ENCODE measurements at places on chromosomes 3 and 15.

- no peak for DNase-seq
Observed at GRCh38 chr15:99442252-99442897, 123.4 kb upstream of the MEF2A start.

- peak; percentile 25 for DNase-seq
Observed at GRCh38 chr3:81339040-81339845, 422.2 kb downstream of the GBE1 start.

- DNase-seq, result no peak
Observed at GRCh38 chr3:73422571-73422970, 202.2 kb downstream of the PDZRN3 start.

DNA sequence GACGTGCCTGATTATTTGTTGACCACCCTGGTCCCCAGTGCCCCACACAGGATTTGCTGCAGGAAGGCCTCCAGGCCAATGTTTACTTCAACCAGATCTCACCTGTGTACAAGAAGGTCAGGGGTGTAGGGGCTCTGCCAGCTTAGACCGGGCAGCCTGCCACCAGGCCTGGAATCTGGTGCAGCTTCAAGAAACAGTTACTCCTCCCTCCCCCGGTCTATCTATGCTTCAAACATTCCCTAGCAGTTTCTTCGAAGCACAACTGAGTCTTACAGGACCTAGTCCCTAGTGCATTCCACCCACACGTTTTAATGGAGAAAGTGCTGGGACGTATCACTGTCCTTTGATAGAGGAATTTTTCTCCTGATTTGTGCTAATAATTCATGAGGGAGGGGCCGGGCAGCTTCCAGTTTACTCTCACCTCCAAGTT, 8.0 kb downstream of the SH3BP5 start:
- no peak for DNase-seq

DNA sequence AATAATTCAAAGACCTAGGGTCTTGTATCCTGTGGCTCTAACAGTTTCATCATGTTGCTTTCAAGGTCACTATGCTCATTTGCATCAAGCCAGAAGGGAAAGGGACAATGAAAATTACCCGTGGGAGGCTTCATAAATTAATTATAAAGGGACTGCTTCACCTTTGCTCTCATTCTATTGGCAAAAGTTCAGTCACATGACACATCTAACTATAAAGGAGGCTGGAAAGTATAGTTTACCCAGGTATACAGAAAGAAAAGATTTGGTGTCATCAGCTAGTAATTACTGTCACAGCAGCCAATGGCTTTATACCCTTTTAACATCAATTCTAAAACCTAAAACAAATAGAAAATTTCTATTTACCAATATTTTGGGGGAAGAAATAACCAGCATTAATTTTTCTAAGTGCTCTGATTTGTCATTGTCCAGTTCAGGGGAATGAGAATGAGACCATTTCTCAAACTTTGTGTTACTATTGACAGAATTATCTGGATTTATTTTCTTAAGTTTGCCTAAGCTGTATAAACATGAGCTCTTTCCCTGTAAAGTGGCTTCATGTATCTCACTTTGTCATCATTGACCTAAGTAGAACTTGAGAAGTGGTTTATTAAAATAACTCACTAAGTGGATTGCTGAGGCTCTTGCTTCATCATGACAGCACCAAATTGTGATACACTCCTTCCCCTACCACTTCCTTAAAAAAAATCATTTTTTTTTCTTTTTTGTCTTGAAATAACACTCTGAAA, 257.7 kb upstream of the PEX5L start:
- DNase-seq, result peak; percentile 46

DNA sequence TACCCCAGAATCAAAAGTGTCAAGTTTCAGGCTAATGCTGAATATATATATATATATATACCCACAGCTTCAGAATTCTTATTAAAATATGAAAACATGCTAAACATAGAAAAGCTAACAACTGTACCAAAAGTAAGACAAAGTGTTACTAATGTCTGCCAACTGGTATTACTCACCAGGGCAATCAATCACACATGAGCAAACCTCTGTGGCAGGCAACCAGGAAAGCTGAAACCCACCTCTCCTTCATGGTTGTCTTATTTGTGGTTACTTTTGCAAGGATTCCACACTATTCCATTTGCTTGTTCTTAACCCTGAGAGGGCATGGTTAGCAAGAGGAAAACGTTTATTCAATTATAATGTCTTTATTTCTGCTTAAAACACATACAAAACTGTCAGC, 512.3 kb upstream of the MDFIC2 start:
- no peak for DNase-seq

- peak; percentile 25 for DNase-seq
Observed at GRCh38 chr3:127970966-127971592, 56.0 kb downstream of the KBTBD12 start.

DNA sequence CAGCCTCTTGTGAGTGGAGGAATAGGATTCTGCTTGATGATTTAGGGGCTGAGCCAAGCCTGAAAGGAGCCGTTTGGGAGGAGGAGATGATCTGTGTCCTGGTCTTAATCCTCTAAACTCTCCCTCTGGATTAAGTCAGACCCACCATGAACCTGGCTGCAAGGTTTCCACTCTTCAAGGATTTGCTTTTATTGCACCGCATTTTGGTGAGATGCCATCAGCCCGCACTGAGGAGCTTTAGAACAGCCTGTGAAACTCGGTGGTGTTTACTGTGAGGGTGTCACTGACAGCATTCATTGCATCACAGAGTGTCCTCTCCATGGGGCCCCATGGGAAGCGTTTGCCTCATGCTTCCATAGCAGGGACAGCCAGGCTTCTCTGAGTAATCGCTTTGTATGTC, 59.2 kb downstream of the EPHB1 start:
- DNase-seq, result no peak

- DNase-seq, result peak; percentile 29
Observed at GRCh38 chr3:140186421-140186920, 251.5 kb downstream of the CLSTN2 start.

- no peak for DNase-seq
Observed at GRCh38 chr3:30353711-30354467, 252.5 kb upstream of the TGFBR2 start.

GRCh38 chr3:133412183-133413132, 12.6 kb downstream of the BFSP2 start:
- no peak for DNase-seq

GRCh38 chr15:51718219-51718618, 19.2 kb downstream of the LYSMD2 start:
- peak; percentile 53 for DNase-seq

GRCh38 chr3:143375698-143376097, 256.1 kb downstream of the CHST2 start:
- no peak for DNase-seq

DNA sequence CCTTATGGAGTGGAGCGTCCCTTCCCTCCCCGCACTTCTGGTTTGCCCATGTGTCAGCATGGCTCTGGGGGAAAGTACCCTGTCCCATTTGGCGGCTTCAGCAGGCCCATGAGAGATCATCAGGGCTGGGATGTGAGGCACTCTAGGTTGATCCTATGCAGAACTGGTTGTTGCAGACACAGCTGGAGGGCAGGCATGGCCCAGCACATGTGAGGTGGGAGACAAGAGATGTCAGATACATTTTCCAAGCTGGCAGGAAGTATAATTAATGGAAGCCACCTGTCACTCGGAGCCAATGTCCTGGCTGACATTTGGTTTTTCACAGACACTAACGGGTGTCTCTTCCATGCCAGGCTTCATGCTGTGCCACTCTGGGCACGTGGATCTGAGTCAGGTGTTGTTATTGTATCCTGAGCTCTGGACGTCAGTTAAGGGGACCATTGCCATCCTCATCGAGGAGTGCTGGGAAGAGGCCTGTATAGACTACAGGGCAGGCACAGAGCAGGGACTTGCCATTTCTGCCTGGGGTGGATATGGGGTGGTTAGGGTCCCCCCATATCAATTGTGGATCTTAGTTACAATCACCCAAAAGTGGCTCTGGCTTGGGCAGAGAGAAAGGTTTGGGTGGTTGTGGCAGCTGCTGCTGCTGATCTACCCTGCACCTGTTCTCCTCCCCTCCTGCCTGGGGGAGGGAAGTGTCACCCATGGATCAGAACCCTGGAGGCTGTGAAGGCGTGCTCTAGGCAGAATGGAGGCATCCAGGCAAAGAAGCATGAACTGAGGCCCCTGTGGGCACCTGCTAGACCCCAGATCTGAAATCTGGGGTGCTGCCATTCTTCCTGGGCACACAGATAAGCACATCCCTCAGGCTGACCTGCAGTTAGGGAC, 140.7 kb downstream of the FBLN2 start:
- DNase-seq, result no peak

GRCh38 chr3:110352841-110353604, 718.6 kb upstream of the NECTIN3 start:
- no peak for DNase-seq

DNA sequence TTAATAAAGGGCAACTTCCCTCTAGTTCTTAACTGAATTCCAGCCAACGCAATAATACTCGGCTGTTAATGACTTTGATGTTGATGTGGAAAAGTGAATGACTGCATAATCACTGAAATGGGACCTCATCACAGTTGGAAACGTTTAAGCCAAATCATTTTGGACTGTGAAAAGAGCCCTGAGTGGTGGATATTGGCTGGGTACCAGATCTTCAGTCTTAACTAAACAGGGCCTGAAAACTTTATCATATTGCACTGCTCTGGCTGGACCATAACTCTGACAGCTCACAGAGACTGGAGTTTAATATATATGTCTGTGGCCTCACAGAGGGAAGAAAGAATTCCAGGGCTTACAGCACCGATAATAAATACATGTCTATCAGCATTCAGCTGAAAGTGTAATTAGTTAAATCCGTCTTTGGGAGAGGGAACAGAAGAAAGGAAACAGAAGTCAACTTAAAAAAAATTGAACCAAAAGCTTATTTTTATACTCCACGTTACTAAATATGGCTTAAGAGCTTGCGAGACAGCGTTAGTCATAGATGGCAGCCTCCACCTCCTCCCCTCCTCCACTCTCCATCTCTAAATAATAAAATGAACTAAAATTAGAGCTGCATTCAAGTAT, 222.3 kb upstream of the CDIN1 start:
- DNase-seq, result no peak

DNA sequence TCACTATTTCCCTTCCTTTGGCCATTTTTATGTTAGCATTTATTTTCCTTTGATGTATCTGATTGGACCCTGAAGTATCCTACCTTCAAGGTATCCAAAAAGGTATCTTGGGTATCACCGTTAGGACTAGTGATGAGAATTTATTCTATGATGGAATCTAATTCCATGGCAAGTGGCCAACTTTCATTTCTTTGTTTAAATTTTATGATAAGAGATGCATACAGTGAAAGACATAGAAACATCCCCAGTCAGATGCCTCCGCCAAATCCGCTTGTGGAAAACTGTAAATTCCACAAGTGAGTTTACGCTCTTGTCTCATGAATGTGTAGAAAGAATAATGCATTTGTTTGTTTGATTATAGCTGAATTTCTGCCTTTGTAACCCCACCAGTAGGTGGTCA, 153.7 kb upstream of the NR2F2 start:
- no peak for DNase-seq

- DNase-seq, result no peak
Observed at GRCh38 chr3:49910409-49911123, 6.9 kb upstream of the MST1R start.

GRCh38 chr15:65329984-65330735, 25.7 kb downstream of the RNU5B-1 start:
- no peak for DNase-seq

- no peak for DNase-seq
Observed at GRCh38 chr3:43732747-43733425, 42.1 kb downstream of the ABHD5 start.

DNA sequence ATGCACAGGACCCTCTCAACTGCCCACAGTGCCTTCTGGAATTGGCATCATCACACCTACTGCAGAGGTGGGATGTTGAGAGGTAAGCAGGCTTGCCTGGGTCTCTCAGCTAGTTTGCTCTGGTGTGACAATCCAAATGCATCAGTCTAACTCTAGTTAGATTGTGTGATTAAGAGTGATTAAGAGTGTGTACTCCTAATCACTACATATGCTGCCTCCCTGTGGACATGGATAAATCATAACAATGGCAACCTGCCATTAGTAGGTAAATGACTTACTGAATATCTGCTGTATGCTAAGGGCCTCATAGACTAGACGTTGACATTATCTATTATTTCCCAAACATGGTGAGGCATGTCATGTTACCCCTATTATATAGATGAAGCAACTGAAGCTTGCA, 342.1 kb downstream of the OCA2 start:
- no peak for DNase-seq
